ENCODE measurements at places on chromosomes 5 and 9.

DNA sequence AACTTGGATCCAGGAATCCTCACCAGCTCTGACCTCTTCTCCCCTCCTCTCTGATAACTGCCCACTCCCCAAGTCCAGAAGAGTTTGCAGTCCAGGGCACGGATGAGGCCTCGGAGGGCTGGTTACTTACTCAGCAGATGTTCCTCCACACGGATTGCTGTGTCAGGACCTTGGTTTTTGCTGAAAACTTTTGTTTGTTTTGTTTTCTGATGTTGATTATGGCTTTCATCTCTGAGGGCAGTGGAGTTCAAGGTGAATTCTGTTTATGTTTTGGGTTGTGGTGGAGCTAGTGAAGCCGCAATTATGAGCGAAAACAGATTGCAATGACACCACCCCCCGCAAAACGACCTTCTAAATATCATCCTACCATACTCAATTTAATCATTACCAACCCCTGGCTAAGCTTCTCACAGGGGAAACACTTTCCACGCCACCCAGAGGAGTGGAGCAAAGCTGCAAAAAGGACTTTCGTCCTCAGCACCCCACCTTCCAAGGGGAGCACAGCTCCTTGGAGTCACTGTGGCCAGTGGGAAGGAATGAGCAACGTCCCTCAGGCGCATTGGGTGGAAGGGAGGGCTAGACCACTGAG lies 92.7 kb upstream of the SAP30L start:
- DNase-seq: no peak

GRCh38 chr5:76415855-76416254 lies 12.8 kb downstream of the IQGAP2 start:
- no peak for DNase-seq

- DNase-seq: no peak
These were observed 8.6 kb upstream of the ANKRD33B start for GRCh38 chr5:10555277-10555684.

GRCh38 chr9:93967020-93967803 lies 12.1 kb upstream of the BARX1 start:
- no peak for DNase-seq

GRCh38 chr5:139155333-139155732 lies 42.8 kb downstream of the SIL1 start:
- no peak for DNase-seq
